Muscle of arm (tissue), 14 donors: ENCODE measurements at places on chromosomes 11 and 22. TPM values are rescaled to one million over a fixed set of nuclear protein-coding genes. Genes with fewer than 3 reads are reported as not detected.
A peak's percentile ranks its signal among the peaks of the same experiment; 100 is the strongest.

GRCh38 chr22:48920776-48921241 lies 906.9 kb downstream of the BRD1 start:
- no peak for DNase-seq

DNA sequence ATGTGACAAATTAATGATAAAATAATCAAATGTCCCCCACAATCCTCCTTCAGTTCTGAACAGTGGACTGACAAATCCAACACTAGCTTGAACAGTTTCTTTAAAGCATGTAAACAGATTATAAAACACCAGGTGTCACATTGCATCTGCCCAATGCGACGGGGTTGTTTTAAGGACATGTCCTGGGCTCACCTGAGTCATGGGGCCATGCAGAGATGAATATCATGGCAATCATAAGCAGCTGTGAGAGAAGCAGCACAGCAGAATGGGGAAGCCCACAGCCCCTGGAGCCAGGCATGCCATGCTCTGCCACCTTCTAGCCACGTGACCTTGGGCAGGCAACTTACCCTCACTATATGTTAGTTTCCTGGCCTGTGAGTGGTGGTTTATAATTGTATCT lies 93.9 kb upstream of the KCNA4 start:
- no peak for DNase-seq

The DNAL4 gene
- 12.1 TPM for polyA plus RNA-seq

DNA sequence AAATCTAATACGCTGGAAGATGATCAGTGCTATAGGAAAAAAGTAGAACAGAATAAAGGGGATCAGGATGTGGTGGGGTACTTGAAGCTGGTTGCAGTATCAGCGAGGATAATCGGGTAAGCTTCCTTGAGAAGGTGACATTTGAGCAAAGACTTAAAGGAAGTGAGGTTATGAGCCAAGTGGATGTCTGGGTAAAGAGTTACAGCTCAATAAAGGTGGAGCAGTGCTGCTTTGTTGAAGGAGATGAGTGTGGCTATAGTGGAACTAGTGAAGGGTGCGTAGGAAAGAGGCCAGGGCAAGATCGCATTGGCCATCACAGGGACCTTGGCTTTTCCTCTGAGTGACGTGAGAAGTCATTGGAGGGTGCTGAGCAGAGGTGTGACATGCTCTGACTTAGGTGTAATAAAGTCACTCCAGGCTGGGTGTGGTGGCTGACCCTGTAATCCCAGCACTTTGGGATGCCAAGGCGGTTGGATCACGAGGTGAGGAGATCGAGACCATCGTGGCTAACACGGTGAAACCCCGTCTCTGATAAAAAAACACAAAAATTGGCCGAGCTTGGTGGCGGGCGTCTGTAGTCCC lies 2.3 kb upstream of the SYVN1 start:
- no peak for DNase-seq

- no peak for DNase-seq
These were observed 811.0 kb downstream of the METTL15 start for GRCh38 chr11:28919194-28919593.

The TIGD3 gene
- not detected for polyA plus RNA-seq

DNA sequence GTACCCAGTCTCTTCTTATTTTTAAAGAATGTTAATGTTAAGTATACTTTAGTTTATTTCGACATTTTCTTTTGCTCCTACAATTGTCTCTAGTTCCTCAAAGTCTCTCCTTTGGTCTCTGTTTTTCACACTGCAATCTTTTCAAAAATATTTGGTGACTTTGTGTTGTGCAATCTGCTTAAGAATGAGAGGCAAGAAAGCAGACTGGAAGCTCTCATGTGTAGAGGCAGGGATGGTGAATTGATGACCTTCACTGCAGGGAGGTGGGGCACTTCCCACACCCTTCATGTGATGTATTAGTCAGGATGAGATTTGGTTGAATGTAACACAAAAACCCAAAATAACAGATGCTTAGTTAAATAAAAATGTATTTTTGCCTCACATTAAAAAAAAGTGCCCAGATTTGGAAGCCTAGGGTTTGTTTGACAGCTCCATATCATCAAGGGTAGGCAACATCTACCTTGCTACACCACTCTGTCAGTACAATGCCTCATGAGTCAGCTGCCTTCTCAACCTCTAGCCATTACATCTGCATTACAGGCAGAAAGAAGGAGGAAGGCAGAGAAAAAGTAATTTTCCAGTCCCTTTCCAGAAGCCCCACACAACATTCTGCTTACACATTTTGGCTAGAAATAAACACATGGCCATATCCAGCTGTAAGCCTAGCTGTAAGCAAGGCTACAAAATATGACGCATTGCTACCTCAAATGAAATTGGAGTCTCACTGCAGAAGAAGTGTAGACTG lies 3.8 kb upstream of the MMP27 start:
- DNase-seq: no peak

DNA sequence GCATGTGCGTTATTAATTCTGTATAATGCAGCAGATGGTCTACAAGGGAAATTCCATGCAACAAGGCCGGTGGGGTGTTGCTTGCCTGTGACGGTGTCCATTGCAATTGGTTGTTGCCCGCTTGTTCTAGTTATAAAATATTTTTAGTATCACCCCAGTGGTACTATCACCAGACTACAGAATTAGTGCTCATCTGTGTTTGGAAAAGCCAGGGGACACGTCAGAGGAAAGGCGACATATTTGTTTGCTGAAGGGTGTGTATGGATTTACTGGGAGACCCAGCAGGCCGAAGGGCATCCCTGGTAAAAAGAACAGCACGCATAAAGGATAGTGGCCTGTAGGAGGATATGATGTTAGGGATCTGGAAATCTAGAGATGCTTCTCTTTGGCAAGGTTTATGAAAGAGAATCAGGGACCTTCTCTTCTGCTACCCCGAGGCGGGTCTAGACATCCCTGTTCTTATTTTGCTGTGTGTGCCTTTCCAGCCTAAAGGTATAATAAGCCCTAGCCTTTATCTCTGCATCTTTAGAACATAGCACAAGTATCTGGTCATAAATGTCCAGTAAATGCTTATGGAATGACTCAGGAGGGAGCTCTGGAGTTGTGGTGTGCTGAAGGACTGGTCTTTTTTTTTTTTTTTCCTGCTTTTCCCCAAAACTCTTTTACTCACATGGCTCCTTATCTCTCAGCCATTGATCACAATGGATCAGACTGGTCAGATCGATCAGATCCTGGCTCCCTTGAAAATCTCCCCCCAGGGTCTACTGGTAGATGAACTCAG lies 90.9 kb downstream of the LDLRAD3 start:
- no peak for DNase-seq

DNA sequence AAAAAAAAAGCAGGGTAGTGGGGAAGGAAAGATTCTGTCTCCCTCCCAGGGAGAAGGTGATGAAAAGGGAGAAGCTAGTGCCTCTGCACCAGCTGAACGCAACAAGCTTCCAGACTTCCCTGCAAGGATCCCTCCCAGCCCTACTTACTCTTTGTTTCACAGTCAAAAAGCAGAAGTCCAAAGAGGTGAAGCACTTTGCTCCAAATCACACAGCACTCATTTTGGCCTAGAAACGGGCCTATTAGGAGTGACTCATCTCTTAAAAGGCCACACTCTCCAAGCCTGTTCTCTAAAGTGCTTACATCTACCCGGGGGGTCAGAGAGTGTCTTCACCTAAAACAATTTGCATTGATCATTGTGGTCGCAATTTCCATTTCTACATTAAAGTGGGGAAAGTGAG lies 17.7 kb upstream of the GRK3 start:
- no peak for DNase-seq

The CHRM1 gene
- polyA plus RNA-seq: not detected

- DNase-seq: peak; percentile 67
These were observed 7.4 kb upstream of the CLPB start for GRCh38 chr11:72441752-72442207.

The ADAMTS8 gene
- 12.7 TPM for polyA plus RNA-seq

- no peak for DNase-seq
These were observed 87.1 kb downstream of the GRIK4 start for GRCh38 chr11:120598517-120599257.
